ENCODE measurements at places on chromosomes 1 and 21.
A peak's percentile ranks its signal among the peaks of the same experiment; 100 is the strongest.

- no peak for DNase-seq
Measured at GRCh38 chr1:199155166-199156019, 516.6 kb downstream of the PTPRC start.

DNA sequence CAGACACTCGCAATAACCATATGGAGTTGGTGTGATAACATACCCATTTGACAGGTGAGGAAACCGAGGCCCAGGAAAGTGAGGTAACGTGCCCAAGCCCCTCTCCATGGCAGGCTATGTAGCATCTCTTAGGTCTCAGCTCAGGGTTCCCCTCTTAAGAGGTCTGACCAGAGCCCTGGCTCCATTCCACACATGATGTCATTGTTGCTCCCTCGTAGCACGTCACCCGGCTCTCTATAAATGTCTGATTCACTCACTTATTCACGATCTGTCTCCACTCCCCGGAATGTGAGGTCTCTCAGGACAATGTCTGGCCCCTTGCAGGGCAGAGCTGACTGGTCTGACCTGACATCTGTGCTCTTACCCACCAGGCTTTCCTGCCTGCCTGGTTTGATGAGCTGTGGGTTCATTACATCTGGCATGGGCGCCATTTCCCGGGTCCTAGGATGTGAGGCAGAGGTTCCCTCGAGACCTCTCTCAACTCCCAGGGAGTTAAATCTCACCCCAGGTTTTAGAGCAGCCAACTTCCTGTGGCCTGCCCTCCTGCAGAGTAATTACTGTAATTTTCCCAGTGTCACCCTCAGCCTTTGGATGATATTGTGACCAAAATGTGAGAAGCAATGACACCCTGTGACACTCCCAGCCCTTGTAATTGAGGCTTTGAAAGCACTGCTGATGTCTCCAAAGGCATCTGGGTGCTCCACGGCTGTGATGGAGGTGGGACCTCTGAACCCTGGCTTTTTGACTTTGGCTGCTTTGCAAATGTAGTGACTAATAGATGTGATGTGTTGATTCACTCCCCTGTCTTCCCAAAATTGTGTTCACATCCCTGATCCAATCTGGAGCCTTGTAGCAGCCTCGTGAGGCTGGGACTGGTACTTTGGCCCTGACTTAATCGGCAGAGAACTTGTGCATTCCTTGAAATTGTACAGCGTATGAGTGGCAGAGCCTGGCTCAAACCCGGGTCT, 10.6 kb downstream of the ACTL8 start:
- no peak for DNase-seq

DNA sequence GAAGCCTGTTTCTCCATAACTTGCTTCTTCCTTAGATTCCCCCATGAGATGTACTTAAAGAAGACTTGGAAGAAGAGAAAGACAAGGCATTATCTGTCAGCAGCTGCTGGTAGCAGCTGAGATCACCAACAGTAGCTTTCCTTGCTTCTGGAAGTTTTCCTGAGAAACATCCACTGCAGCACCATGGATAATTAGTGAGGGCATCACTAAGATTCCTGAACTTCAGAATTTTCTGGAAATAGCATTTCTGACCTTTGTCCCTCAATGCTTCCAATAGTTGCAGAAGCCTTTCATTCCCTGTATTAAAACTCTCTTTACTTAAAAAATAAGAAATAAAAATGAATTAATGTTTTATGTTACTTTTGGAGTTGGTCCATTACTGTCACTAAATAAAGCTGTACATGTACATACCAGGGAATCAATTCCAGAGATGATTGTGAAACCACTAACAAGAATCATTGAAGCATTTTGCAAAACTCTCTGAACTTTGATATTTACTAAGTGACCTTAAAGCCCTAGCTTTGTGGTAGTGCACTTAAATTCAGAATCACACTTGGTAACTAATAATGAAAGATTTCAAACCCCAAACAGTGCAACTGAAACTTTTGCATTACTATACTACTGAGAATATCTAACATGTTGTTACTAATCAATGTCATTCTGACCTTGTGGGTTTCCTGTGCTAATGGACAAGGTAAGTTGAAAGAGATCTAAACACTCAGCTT, at the start of gene CFHR4:
TSS of gene CFHR4 (plus strand) at position 538 of the 725 bp plus-strand sequence. CDS start at position 637, 99 bp downstream.
- DNase-seq = no peak

- DNase-seq = no peak
Measured at GRCh38 chr1:19433719-19433998, 51.7 kb downstream of the CAPZB start.

DNA sequence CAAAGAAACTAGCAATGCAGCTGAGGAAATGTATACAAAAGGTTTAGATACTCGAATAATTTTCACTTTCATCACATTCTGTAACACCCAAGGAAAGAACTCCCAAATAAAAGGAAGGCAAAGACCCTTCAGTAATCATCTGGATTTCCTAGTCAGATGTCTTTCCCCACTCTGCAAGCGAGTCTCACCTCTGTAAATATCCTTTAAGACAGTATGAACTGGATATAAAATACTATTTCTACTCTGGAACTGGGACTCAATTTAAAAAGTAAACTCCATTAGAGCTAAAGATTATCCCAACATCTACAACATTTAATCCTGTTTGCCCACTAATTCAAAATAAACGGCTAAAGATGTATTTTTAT, 27.0 kb downstream of the C2CD2 start:
- no peak for DNase-seq

DNA sequence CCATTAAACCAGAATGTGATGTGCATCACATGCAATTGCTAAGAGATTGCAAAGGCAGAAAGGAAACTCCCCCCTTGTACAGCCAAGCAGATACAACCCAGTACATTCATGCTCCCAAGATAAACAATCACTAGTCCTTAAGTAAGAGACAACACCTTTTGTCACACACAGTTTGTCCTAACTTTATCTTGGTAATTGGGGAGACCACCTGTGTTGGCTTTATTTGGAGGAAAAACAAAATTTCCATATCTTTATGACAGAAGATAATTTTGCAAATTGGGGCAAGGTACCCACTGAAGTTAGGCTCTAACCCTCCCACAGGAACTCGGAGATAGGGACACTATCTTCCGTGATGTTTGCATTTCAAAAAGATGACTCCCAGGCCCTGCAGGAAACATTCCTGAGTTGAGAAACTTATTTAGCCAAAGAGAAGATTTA, 175.0 kb upstream of the TNR start:
- no peak for DNase-seq

DNA sequence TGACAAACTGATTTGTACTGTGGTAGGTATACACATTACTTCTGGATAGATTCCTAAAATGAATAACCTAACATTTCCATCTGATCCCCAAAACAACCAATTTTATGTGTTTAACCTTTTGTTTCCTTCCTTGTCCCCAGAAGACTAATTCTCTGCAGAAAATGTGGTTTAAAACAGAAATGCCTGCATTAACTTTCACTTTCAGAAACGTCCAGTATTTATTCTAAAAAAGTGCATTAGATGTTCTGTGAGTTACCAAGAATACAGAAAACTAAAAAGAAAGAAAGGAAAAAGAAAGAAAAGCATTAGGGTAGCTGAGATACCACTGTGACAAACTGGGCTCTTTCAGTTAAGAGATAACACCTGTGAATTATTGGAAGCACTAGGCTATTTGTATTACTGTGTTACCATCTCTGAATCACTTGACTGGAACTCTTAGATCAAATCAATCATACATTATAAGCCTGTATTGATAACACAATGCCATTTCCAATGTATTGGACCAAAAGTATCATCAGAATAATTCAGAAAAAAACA, 177.7 kb downstream of the NCAM2 start:
- DNase-seq = no peak

DNA sequence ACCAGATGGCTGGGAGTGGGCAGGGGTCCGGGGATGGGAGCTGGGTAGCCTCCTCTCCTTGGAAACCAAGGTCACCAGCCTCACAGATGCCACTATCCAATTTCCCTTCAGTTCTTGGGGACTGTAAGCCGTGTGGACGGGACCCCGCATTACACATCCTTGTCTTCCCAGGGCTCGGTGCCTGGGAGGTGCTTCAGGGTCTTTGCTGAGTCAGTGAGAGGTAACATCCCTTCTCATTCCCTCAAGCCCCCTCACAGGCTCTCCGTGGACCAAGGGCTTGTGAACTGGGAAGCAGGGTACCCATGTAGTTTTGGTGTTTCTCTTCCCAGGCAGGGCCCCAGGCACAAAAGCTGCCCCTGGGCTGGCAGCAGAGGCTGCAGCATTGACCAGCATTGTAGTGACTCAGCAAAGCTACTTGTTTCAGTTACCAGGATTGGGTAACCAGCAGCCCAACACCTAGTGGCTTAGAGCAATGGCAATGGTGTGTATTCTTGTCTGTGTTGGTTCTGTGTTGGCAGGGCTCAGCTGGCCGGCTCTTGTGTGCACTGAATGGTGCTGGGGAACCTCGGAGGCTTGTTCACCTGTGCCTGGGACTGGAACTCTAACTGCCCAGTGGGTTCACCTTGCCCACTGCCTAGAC, 24.6 kb upstream of the PCBP3 start:
- no peak for DNase-seq

DNA sequence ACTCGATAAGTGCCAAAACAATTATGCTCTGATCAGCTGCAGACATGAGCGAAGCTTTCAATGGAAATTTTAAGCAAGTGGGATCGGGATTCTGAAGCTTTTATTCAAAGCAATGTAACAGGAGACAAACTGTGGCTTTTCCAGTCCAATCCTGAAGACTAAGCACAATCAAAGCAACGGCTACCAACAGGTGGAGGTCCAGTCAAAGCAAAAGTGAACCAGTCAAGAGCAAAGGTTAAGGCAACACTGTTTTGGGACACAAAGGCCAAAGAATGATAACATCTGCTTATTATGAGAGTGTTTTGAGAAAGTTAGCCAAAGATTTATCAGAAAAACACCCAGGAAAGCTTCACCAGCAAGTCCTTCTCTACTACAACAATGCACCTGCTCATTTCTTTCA, 170.1 kb downstream of the SEC16B start:
- no peak for DNase-seq

DNA sequence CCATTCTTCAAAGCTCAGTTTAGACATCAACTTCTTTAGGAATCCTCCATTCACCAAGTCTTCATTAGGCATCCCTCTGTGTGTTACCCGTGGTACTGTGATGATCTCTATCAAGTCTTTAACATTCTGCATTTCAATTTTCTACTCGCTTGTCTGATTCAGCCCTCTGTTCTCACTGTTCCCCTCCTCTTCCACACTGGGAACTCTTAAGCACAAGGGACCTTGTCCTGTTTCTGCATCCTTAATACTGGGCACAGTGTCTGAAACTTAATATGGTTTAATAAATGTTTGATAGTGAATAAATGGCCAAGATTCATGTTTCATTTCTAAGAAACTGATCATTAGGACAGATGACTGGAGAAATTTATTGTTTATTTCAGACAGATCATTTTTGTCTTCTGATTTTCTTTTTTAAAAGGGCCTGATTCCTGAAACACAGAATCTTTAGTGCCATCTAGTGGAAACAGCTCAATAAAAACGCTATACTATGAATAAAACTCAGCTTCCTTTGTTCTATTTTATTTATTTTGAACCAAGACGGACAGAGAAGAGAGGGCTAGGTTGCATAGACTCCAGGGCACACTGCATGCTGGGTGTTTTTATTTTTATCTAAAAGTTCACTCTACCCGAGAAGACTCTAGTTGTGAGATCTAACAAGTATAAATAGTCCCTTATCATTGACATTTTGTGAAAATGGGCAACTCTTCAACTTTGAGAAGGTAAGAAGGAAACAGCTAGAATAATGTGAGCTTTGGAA, 7.0 kb upstream of the TRIM45 start:
- DNase-seq = no peak

DNA sequence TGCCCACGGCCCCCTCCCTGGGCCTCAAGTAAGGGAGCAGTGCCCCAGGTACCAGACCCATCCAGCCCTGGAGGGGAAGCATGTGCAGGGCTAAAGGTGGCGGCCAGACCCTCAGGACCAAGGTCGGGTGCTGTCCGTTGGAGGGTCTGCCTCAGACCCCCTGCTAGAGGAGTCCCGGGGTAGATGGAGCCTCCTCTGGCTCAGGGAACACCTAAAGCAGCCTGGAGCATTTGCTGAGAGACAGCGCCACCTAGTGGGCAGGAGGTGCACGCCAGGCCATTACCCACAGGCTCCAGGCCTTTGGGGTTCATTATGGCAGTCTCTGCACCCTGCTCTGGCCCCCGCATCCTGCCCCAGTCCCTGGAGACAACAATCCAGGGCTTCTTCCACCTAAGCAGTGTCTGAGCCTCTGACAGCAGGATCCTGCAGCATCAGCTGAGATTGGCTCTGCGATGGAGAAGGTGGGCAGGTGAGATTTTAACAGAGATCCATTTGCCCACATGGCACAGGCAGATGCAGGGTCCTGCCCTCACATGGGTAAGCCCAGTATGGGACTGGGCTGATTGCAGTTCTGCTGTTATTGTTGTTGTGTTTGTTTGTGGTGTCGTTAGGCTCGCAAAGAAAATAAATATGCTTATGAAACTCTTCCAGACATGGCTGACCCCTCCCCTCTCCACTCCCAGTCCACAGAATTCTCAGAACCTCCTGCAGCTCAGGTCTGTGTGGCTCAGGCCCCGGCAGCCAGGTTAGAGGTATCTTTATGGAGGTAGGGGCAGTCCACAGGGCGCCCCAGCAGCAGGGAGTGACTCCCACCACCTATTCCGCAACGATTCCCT, 42.4 kb downstream of the CTNNBIP1 start:
- peak; percentile 58 for DNase-seq

DNA sequence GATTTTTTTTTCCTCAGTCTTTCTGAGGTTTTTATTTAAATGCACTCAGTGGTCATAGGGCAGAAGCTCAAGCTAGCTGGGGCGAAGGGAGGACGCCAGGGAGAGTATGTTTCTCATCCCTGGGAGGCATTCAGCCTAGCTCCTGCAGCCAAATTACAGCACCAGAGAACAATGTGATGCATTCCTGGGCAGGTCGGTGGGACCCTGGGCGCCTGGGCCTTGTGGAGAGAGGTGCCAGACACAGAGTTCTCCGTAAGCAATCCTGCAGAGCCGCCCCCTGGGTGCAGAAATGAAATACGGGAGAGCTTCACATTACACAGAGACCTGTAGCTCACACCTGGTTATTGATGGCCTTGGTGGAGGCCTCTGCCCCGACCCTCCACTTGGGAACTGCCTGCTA, 15.5 kb downstream of the WNT2B start:
- DNase-seq = no peak

DNA sequence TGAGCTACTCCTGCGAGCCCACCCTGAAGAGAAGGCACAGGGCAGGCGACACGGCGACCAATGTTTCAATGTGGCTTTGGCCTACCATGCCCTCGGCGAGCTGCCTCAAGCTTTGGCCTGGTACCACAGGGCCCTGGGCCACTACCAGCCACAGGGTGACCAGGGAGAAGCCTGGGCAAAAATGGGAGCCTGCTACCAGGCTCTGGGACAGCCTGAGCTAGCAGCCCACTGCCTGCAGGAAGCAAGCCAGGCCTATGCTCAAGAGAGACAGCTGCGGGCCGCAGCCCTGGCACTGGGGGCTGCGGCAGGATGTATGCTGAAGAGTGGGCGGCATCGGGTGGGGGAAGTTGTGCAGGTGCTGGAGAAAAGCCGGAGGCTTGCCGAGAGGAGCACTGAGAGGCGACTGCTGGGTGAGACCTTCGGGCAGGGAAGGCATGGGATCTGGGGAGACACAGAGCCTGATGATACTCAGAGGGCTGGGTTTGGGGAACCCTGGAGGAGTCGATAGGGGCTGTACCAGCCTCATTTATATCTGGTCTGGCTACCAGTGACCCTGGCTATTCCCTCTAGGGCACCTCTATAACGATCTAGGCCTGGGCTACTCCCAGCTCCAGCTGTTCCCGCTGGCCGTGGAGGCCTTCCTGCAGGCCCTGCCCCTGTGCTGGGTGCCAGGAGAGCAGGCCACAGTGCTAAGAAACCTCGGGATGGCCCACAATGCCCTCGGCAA, 2.3 kb downstream of the TTC24 start:
- DNase-seq = no peak

GRCh38 chr1:171884475-171884874, 43.2 kb downstream of the DNM3 start:
- no peak for DNase-seq
